ENCODE measurements at places on chromosomes 6 and 20.

DNA sequence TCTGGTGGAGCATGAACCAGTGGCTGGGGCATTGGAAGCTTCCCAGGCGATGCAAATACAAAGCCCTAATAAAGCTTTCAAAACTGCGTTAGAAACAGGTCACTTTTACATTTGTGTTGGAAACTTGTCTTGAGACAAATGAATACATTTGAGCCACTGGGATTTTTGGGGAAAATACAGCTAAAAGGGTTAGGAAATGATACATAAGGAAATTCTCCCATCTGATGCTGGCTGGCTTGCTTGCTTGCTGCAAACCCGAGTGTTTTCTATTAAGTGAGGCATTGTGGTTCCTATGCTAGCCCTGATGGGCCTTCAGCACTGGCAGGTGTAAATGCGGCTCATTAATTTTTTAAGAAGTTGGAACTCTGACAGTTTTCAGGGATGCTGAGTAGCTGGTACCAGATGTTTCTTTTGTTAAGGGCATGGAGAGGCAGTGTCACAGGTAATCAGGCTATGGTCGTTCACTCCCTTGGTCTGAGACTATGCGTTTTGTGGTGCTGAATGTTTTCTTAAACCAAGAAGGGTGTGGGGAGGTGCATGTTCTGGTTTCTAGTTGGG lies 35.2 kb downstream of the RREB1 start:
- DNase-seq = no peak

DNA sequence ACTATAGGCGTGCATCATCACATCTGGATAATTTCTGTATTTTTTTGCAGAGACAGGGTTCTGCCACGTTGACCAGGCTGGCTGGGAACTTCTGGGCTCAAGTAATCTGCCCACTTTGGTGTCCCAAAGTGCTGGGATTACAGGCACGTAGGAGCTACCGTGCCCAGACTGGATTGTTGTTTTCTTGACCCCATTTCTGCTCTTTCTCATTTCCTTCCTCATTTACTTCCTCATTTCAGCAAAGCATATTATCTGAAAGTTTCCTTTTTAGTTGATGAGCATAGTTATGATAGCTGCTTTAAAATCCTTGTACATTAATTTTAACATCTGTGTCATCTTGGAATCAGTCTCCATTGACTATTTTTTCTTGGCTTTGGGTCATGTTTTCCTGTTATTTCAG lies 301.0 kb upstream of the RUNX2 start:
- DNase-seq = no peak

GRCh38 chr20:22974354-22974753 lies 60.8 kb upstream of the SSTR4 start:
- DNase-seq = no peak

- no peak for DNase-seq
Observed at GRCh38 chr6:111057074-111057752, 30.1 kb upstream of the SLC16A10 start.

DNA sequence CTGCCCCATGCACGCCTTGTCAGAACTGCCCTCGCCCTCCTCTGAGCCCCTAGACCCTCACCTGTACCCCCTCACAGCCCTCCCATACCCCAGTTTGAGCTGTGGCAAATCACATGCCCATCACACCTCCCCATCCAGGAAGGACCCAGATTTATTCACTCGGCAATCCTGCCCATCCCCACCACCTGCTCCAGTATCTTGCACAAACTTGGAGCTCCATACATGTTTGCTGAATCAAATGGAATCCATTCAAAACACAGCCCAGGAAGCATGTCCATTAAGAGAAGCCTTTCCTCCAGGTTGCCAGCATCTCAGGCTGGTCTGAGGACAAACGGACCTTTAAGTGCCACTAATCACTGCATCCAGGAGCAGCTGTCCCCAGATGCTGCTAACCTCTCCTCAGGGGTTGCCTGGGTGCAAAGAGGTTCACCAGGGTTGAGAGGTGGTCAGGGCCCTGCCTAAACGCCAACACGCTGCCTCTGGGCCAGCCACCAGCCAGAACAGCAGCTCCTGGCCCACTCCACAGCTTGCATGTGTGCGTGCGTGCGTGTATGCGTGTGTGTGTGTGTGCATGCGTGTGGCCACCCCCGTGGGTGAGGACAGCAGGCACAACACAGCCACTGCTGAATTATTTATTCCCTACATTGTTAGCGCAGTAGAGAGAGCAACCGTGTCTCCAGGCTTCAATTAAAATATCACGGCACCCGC lies 31.0 kb downstream of the GRM4 start:
- DNase-seq = no peak

DNA sequence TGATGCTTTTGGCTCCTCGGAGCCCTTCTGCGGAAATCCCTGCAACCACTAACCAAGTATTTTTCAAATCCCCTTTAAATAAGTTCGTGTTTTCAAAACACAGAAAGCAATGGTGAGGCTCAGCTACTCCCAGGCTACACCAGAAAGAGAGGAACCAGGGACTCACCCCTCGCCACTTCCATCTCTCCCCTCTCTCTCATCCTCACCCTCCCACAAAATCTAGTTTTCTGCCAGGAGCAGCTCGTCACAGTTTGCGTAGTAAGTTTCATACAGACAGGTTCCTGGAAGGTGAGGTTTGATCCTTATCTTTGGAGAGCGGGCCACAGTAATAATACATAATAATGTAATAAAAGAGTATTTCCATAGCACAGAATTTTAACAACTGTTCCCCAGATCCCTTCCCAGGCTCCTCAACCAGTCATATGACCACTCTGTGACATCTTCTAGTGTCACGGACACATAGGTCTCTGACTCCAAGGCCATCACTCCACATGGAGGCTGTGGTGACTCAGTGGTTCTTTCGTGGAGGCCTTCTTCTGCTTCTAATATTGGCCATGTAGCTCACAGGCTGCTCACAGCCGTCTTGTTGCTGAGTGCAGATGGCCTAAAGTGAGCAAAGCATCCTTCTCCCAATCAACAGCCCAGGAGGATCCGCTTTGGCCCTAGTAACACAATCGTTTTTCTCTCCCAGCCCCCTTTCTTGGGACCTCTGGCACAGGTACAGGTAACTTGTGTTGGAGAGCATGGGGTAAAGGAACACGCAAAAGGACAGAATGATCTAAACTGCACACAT lies 295.7 kb downstream of the CDC5L start:
- no peak for DNase-seq

DNA sequence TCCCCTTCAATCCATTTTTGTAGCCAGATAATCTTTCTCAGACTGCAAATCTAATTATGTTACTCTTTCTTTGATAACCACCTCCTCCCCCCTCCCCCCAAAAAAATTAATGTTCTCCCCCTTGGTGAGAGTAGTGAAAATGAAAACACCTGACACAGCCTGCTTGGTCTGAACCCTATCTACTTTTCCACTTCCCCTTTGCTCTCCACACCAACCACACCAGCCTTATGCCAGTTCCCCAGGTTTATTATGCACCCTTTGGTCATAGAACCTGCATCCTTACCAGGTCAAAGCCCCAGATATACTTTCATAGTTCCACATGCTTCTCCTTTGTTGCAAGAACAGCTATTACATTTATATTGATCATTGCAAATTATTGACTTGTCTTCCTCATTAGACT lies 19.4 kb downstream of the PFDN4 start:
- no peak for DNase-seq

GRCh38 chr20:38321959-38322598 lies 18.1 kb downstream of the BPI start:
- DNase-seq = no peak

Measured in stimulated activated CD8-positive, alpha-beta memory T cell treated with anti-CD3 and anti-CD28 coated beads, Interleukin-4, amount 100 ng/mL, for 4 hours (primary cell).